Smooth muscle cell of bladder (primary cell): ENCODE measurements at places on chromosomes 1 and 21. TPM values are rescaled to one million over a fixed set of nuclear protein-coding genes. Genes with fewer than 3 reads are reported as not detected.

Gene AMIGO1
- total RNA-seq = 1.6 and 2.0 TPM in 2 replicates

Gene OR6K3
- total RNA-seq = not detected in 2 replicates

Gene PLEKHA6
- 1.5 and 1.8 TPM in 2 replicates for total RNA-seq

Gene SYNJ1
- total RNA-seq = 2.8 and 4.1 TPM in 2 replicates

Gene KCNN3
- total RNA-seq = under 0.01 and 0.18 TPM in 2 replicates

Gene LY9
- total RNA-seq = not detected in 2 replicates
